NCI-H1694 treated with DMSO at 0.1 percent for 48 hours (cell line): ENCODE measurements at places on chromosomes 16 and 17.

DNA sequence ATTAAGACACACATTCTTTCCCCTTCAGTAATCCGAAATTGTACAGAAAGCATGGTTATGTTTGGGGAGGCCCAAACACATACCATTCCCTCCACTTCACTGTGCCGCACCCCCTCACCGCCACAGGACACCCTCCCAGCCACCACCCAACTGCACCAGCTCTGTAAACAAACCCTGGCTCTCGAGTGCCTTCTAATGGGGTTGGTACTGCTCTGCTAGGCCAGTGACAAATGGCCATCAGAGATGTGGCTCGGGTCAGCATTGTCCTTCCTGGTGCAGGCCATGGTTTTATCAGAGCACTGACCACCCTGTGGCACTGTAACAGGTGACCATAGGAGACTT is 24.0 kb upstream of the SREBF1 start:
- DNase-seq, result no peak

- no peak for DNase-seq
Measured at GRCh38 chr16:17557949-17558348, 87.2 kb upstream of the XYLT1 start.

GRCh38 chr16:935684-936083 is 35.1 kb downstream of the LMF1 start:
- DNase-seq, result no peak

DNA sequence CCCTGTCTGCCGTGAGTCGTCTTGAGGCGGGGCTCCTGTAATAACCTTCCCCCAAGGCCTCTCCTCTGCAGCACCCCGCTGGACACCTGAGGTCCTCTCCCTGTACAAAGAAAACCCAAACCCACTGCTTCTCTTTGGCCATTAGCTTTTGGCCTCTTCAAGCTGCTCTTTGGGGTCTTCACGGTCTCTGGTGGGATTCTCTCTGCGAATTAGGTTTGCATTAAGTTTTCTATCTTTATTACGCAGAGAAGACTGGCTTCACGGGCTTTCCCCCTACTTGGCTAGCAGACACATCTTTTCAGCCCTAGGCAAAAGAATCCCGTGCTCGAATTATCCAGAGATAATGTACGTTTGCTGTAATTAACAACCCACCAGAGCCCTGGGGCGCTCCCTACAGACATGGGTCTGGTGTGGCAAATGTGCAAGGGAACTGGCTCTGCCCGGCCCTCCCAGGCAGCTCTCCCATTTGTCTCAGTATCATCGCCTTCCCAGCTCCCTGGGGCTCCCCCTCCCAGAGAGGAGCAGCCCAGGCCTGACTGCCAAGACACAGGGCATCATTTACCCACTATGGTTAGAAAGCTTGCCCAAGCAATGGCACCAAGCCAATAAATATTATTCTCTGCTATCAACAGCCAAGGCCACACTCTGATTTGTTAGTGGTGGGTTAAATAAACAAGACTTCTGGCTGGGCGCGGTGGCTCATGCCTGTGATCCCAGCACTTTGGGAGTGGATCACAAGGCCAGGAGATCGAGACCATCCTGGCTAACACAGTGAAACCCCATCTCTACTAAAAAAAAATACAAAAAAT is 24.7 kb upstream of the KLHDC4 start:
- DNase-seq, result no peak

DNA sequence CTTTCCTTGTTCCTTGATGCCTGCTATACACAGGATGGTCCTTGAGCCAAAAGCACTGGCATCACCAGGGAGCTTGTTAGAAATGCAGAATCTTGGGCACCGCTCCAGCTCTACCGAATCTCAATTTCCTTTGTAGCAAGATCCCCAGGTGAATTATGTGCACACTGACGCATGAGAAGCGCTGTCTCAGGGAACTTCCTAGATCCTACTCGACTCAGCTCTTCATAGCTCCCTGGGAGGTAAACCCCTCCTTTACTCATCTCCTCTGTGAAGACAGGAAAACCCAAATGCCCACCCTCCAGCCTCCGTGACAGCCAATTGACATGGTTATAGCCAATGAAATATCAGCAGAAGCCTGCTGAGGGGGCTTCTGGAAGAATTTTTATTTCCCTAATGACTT is 4.1 kb downstream of the USP31 start:
- no peak for DNase-seq

DNA sequence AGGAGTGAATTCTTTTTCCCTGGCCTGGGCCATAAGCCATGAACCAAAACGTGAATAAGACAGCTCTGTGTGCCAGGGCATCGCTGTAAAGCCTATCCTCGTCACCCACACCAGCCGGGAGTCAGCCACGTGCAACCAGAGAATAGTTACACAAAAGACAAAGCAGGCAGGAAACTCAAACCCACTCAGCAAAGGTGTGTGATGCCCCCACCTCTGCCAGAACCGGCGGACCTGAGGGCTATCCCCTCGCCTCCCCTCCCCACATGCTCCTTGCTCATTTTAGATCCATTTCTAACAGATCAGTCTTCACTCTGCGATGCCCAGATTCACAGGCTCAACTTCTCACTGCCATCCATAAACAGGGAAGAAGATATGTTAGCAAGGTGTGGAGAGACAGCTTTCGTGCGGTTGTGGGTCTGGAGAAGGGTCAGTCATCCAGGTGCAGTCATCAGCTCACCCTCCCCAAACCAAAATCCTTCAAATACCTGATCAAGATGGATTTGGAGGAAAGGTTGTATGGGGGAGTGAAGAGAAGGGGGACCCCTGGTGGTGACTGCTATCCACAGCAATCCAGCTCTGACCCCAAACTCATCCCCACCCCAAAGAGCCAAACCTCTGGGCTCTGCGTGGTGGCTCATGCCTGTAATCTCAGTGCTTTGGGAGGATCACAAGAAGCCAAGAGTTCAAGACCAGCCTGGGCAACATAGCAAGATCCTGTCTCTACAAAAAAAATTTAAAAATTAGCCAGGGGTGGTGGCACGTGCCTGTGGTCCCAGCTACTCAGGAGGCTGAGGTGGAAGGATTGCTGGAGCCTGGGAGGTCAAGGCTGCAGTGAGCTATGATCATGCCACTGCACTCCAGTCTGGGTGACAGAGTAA is 219.2 kb downstream of the C16orf78 start:
- peak; percentile 51 for DNase-seq

DNA sequence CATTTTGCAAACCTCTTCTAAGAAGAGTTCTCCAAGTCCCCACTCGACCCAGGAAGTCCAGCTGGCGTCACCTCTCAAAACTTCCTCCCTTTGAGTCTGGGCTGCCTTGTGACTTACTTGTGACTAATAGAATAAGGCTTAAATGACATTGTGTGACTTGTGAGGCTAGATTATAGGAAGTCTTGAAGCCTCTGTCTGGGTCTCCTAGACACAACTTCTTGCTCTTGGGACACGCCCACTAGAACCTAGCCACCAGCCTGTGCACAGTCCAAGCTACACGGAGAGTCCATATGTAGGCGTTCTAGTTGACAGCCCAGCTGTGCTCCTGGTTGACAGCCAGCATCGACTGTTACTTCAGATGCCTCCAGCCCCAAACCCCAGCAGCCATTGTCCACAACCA is 66.7 kb upstream of the TANC2 start:
- no peak for DNase-seq

GRCh38 chr16:57570301-57571070 is 28.0 kb downstream of the ADGRG5 start:
- no peak for DNase-seq

DNA sequence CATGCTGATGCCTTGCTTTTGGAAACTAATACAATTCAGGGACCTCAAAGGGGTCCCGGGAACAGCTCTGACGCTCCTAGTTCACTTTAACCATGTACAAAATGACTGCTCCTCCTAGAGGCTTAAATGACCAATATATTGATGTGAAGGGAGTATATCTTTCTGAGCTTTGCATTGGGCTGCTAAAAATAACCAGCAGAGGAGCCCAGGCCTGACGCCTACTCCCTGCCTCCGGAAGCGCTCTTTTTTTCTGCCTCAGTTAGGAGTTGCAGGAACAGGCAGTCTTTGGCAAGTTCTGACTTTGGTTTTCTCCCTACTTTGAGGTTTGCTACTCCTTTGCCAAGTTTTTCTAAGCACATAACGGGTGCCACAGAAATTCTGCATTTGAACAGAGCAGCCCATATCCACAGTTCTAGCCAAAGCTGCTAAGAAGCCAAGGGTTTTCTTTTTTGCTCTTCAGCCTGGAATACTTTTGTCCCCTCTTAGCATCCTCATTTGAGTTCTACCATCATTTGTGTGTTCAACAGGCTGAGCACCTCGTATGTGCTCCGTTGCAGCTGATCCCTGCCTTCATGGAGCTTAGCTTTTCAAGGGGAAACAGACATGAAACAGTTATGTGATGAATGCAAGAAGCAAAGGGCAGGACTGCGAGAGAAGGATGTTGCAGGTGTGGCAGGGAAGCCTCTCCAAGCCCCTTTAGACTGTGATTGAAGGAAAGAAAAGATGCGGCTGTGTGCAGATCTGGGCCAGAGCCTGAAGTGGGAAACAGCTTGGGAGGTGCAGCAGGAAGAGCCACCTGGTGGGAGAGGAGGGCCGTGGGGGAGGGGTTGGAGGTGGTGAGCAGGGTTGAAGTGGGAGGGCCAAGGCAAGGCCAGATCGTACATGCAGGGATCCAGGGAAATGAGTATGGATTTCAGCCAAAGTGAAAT is 2.8 kb upstream of the NAGPA start:
- no peak for DNase-seq

DNA sequence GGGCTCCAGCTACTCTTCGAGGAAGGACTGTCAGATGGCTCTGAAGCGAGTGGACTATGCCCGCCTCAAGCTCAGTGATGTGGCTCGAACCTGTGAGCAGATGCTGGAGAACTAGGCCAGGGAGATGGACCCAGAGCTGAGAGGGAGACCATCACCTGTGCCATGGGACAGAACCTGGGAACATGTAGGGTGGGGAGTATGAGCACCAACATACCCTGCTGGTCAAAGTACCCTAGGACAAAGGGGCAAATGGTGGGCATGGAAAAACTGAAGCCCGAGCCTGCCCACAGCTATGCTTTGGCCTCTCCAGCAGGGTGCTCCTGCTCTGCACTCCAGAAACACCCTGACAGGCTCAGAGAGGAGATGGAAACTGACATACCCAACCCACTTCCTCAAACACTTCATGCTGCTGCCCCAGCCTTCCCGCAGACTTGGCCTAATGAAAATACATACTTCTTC is 1.9 kb downstream of the MED11 start:
- DNase-seq, result no peak

DNA sequence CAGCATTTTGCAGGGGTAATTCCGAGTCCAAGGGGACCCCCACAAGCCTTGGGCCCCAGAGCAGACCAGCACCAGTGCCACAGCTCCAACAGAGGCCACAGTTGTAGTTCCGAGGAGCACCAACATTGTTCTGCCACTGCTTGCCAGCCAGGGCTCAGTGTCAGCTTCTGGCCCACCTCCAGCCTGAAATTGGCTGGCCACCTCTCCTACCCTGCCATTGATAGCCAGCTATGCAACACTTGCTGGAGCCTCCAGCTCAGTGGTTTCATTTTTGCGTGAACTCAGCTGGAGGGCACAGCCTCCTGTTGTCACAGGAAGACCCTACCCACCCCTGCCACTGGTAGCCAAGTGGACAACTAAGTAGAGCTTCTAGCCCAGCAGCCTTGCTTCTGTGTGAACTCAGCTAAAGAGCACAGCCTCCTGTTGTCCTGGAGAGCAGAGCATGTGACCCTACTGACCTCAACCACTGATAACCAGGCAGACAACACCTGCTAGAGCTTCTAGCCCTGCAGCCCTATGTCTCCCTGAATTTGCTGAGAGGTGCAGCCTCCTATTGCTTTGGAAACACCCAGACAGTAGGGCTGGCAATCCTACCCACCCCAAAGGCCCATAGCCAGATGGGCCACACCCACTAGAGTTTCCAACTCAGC is 24.9 kb downstream of the HYDIN start:
- no peak for DNase-seq

DNA sequence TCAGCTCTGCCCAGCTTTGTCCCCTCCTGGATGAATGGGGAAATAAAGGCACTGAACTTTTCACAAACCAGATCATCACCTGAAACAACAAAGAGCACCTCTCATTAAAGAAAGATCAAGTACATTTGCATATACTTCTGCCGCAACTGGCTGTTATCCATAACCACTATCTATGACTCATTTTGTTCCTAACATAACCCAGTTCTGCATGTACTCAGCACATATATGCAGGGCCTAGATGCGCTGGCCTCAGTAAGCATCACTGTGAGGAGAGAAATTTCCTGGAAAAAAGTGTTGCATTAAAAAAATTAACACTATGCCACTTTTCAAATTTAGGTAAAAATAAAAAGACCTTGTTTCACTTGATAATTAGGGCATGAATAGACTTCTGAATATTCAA is 1718.4 kb downstream of the TP53TG3F start:
- DNase-seq, result no peak

- DNase-seq, result no peak
Measured at GRCh38 chr17:49696233-49696761, 11.5 kb downstream of the SLC35B1 start.

DNA sequence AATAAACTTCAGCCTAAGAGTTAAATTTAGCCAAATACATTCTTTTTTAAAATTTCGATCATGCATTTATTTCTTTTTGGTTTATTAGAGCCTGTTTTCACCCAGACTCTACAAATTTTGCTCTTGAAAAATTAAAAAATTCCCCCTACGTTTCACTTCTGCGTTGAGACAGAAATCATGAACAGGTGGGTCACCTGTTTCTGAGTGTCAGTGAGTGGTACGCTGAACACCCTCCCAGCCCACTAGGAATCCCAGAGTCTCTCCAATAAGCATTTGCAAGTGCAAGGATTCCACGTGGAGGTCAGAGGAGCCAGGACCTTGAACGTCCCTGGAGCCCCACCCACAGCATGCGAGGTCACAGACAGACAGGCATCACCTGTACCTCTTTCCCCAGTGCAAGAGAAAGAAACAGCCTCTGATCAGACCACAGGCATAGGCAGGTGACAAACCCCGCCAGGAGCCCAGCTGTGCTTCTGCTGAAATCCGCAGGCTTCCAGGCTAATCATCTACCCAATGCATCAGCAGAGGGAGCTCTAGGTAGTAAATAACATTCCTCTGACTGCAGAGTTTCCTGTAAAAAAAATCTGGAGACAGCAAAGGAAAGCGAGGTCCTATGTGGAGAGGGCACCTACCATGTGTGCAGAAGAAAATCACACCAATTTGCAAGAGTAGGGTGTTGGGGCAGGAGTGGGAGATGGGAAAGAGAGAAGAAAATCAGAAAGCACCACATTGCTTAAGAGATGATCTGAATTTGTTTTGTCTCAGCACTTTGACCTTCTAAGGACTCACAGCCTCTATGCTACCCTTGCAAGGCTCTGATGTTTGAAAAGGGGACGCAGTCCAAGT is 5.9 kb upstream of the XYLT1 start:
- peak; percentile 62 for DNase-seq

- DNase-seq, result no peak
Measured at GRCh38 chr17:41131979-41132378, 8.0 kb upstream of the KRTAP4-12 start.

GRCh38 chr17:81493198-81494038 is 19.2 kb downstream of the ACTG1 start:
- DNase-seq, result no peak
